Activated gamma-delta T cell (primary cell): ENCODE measurements at places on chromosomes 4 and X.

DNA sequence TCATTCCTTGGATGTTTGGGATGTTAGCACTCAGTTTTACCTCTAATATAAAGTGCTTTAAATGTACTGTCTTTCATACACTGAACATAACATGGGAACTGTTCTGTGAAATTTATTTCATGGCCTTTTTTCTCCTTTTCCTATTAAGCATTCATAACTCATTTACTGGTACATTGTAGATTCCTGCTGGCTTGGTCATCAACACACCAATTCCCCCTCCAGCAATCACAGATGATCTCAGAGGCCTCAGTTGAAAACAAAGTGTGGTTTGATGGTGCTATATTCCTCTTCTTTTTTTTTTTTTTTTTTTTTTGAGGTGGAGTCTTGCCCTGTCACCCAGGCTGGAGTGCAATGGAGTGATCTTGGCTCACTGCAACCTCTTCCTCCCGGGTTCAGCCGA lies 61.9 kb upstream of the FAM47B start:
- DNase-seq, result no peak

GRCh38 chr4:75099321-75099720 lies 166.4 kb downstream of the PARM1 start:
- no peak for DNase-seq

- DNase-seq, result no peak
These were observed 681.5 kb downstream of the ARAP2 start for GRCh38 chr4:35562861-35563260.

DNA sequence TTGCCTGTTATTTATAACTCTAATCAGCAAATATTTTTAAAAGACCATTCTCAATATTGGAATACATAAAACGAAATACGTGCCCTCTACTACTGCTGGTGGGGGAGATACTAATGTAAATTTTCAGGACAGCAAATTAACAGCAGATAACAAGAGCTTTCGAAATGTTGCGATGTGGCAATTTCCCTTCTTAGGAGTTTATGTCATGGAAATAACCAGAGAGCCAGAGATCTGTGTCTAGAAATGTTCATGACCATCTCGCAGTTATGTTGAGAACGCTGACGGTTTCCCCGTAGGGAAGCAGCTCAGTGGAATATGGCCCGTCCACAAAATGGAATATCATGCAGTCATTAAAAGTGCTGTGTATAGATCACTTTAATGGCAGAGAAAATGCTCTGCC lies 238.4 kb upstream of the PSAPL1 start:
- no peak for DNase-seq

DNA sequence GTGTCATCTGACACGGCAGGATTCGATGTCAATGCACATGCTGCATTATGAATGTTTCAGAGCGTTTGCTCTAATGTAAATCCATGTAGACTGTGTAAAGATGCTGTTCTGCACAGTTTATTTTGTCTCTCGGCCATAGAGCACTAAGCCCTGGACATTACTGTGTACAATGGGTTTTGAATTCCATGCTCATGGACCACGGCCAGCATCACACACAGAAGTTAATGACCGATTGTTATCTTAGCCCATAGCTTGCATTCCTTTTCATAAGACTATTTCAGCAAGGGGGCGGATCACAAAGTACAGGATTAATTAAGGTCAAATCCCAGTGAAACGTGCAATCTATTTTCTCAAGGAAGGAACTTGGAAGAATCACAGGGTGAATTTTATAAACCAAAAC lies 286.1 kb upstream of the TENM3 start:
- DNase-seq, result no peak
